DMS79 (cell line): ENCODE measurements at places on chromosomes 11 and 22.

DNA sequence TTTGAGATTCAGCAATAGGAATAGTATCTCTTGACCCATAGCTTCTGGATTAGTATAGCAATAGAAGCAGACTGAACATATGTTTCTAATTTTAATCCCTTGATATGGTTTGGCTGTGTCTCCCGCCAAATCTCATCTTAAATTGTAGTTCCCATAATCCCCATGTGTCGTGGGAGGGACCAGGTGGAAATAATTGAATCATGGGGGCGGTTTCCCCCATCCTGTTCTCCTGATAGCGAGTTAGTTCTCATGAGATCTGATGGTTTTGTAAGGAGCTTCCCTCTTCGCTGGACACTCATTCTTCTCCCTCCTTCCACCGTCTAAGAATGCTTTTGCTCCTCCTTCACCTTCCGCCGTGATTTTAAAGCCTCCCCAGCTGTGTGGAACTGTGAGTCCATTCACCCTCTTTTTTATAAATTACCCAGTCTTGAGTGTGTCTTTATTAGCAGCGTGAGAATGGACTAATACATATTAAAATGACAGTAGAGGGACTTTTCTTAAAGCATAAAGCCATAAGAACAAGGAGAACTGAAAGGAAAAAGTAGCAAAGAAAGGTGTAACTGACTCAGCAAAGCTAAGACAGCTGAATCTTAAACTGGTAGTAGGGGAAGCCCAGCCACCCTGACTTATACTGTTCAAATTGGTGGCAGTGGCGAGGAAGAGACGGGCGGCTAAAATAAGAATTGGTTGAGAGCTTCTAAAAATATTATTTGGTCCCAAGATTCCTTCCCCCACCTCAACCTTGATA, 20.3 kb upstream of the SLN start:
- DNase-seq, result no peak

DNA sequence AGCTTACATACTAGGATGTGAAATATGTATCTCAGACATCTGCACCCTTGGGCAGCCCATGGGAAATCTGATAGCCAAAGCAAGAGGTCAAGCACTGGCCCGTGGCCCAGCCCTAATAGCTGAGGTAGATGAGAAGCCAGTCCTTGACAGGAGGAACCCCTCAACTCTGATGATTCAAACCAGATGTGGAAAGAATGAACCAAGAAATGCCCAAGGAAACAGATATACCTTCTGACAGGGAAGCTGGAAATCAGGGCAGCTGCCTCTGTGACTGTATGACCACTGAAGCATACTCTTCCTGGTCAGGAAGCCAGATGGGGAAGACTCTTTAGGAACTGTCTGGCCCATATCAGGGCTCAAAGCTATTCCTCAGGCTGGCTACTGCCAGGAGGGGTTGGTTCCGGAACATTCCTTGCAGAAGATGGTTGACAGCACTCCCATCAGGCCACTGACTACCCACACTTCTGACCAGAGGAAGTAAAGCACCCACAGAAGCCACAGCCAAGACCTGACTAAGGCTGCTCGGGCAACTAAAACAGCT, 124.2 kb downstream of the SWAP70 start:
- no peak for DNase-seq

- no peak for DNase-seq
Measured at GRCh38 chr11:78789375-78789774, 214.7 kb upstream of the NARS2 start.

DNA sequence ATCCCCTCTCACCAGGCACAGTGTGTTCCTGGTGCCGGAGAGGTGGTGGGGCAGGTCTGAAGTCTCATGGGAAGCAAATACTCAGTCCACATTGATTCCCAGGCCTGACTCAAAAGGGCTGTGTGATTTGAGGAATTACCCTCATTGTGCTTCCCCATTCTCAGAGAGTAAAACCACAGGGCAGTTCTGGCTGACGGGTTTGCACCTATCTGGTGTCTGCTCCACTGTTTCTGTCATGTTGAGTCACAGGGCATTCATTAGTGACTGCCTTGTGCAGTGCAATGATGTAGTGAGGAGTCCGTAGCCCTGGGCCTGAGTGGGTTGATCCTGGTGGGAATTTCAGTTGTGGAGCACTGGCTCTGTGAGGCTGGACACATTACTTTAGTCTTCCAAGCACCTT, 85.2 kb upstream of the ARHGAP20 start:
- DNase-seq, result no peak

DNA sequence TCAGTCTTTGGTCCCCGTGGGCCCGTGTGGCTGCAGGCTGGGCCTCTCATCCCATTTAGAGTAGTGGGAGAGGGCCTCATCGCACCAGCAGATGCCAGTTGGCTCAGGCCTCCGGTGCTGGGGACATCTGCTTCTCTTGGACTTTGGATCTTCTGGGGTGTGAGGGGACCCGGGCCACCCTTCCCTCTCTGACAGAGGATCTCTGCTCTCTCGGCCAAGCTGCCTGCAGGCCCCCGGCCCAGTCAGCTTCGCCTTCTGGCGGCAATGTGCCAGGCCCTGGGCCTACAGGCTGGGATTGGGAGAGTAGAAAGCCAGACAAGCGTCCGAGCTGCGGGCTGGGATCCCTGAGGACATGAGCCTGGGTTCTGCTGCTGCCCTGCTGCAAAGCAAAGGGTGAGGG, 15.0 kb upstream of the FGF3 start:
- DNase-seq, result no peak

GRCh38 chr11:36211761-36212430, 77.3 kb downstream of the COMMD9 start:
- DNase-seq, result no peak

- DNase-seq, result no peak
Measured at GRCh38 chr11:77244277-77245027, 57.0 kb downstream of the GDPD4 start.

DNA sequence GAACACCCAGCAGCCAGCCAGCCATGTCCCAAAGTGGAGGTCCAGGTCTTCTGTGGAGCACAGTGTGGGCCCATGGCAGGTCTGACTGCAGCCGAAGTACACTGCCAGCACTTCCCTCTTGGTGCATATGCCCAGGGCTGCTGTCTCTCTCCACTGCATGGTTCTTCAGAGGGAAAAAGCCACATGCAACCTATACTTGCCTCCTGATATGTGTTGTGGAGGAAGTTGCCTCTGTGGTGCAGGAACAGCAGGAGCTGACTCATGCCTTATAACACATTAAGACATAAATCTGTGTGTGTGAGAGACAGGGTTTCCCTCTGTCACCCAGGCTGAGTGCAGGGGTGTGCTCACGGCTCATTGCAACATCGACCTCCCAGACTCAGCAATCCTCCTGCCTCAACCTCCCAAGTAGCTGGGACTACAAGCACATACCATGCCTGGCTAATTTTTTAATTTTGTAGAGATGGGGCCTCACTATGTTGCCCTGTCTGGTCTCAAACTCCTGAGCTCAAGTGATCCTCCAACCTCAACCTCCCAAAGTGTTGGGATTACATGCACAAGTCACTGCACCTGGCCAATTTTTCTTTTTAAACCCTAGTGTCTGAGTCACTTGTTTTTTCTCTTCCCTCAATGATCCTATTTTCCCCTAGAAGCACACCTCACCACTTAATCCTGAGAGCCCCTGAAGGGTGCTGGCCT, 98.8 kb downstream of the MPPED2 start:
- DNase-seq, result no peak

DNA sequence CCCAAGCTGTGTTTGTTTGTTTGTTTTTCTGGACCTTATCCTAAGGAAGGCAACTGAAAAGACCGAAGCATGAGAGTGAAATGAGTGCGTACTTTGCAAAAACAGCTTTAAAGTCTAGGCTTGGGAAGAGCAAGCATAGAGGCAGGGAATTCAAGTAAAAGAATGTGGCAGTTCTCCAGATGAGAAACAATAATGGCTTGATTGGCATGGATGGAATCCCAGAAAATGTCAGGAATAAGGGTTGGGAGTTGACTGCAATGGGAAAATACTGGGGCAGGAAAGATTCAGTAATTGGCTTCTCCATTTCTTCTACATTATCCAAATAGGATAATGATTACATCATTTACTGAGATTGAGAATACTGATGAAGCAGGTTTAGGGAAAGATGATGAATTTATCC, 17.5 kb downstream of the SAAL1 start:
- no peak for DNase-seq

DNA sequence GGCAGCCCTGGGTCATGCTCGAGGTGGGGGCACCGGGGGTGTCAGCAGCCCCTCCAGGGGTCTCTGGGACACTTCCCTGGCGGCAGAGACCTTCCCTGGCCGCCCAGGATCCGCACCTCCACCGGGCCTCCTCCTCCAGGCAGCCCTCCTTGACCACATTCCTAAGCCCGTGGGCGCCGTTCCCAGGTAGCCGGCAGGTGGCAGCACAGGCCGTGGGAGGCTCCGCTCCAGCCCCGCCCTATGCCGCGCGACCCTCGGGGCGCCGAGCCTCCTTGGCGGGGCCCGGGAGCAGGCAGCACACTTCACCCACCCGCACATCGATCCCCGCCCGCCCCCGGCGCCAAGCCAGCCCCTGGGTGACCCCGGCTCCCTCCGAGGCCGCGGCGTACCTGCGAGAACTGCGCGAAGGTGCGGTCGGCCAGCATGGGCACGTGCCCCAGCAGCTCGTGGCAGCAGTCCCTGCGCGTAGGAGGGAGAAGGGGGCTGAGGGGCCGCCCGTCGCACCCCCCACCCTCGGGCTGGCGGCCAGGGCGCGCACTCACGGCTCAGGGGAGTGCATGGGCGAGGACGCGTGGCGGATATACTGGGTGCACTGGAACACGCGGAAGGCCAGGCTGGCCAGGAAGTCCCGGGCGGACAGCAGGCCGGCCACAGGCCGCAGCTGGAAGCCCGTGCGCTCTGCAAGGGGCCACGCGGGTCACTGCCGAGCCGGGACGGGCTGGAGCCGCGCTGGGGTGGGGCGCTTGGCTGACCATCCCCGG, 5.3 kb upstream of the INS start:
- no peak for DNase-seq

- no peak for DNase-seq
Measured at GRCh38 chr11:43833657-43834073, 47.0 kb upstream of the ALKBH3 start.

GRCh38 chr22:37295946-37296345, 13.6 kb downstream of the CYTH4 start:
- no peak for DNase-seq

- DNase-seq, result no peak
Measured at GRCh38 chr11:126424471-126425039, 69.1 kb downstream of the ST3GAL4 start.

DNA sequence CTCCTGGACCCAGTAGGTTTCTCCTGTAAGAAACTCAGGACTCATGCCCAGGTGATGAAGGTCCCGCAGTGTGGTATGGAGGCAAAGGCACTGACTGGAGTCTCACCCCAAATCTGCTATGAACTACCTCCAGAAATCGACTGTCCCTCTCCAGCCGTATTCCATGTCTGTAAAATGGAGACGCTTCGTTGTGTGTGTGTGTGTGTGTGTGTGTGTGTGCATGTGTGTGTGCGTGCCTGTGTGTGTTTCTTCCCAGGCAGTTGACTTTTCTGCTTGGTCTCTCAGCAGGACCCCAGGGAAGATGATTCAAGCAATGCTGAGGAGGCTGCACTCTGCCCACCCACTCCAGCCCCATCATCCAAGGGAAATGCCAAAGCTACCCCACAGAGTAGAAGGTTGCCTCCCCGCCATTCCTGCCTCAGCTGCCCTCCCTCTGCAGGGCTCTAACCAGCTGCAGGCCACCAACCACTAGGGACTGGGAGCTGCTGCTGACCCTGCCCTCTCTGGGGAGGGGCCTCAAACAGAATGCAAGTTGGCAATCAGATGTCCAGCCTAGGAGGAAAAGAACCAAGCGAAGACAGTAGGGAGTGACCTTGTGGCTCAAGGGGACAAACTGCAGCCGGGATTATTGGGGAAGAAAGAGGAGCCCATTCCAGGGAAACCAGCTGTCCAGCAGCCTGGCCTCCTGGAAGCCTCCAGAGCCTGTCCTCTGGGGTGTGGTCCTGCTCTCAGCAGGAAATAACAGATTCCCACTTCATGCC, 56.2 kb downstream of the SLC22A12 start:
- DNase-seq, result no peak

DNA sequence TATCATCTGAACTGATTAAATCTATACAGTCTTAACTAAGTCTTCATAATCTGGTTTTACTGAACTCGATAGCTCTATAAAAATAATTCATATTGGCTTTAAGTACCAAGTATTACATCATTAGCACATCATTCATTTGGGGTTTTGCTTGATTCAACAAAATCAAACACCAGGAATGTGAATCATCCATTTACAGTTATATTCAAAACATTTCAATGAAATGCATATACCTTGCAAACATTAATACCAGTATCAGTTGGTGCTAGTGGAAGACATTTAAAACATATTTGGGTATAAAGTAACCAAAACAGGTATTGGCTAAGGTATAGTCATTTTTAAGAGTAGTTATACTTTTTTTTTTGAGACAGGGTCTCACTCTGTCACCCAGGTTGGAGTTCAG, 12.2 kb upstream of the CCDC89 start:
- DNase-seq, result no peak

GRCh38 chr11:15107730-15108515, 6.8 kb upstream of the INSC start:
- DNase-seq, result no peak

- no peak for DNase-seq
Measured at GRCh38 chr22:32355760-32356159, 1.9 kb upstream of the RFPL3 start.

DNA sequence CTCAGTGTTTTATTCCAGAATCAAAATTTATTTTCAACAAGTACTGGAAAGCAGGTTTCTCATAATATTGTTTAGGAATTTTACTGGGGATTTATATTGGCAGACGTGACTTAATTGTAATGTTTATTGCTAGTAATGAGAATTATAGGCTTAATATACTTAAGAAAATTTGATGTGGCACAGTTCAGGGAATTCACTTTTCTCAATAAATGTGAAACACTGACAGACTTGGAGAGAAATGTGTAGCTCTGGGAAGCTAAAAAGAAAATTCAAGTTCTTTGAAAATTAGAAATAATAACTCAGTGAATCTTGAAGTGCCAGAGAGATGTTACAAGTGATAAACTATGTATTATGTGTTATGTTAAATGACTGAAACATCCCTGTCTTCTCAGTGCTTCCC, at the start of gene OR51F2:
Gene OR51F2, plus strand, starts transcription at position 301 of the 400 bp plus-strand sequence. CDS start 101 bp downstream, outside the sequence.
- DNase-seq, result no peak
